ENCODE measurements at places on chromosomes 3 and 15.

DNA sequence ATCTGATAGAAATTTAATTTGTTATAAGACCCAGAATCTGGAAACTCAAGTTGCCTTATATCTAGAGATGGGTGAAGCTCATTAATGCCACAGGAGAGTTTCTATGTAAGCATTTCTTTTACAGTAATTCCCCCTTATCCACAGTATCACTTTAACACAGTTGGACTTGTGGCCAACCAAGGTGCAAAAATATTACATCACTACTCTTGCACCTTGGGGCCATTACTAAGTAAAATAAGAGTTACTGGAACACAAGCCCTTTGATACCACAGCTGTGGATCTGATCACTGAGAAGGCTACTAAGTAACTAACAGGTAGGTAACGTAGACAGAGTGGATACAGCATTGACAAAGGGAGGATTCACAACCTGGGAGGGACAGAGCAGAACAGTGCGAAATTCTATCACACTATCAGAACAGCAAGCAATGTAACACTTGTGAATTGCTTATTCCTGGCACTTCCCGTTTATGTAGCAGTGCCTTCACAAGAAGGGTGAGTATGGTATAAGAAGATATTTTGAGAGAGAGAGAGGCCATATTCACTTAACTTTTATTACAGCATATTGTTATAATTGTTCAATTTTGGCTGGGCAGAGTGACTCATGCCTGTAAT, 33.9 kb upstream of the TOPBP1 start:
- DNase-seq: no peak

- DNase-seq: no peak
These were observed 50.1 kb downstream of the UMPS start for GRCh38 chr3:124780356-124780755.

- DNase-seq: no peak
These were observed 4.5 kb upstream of the RPP25 start for GRCh38 chr15:74960995-74961588.

- DNase-seq: no peak
These were observed 20.1 kb downstream of the CADM2 start for GRCh38 chr3:84978843-84979242.

DNA sequence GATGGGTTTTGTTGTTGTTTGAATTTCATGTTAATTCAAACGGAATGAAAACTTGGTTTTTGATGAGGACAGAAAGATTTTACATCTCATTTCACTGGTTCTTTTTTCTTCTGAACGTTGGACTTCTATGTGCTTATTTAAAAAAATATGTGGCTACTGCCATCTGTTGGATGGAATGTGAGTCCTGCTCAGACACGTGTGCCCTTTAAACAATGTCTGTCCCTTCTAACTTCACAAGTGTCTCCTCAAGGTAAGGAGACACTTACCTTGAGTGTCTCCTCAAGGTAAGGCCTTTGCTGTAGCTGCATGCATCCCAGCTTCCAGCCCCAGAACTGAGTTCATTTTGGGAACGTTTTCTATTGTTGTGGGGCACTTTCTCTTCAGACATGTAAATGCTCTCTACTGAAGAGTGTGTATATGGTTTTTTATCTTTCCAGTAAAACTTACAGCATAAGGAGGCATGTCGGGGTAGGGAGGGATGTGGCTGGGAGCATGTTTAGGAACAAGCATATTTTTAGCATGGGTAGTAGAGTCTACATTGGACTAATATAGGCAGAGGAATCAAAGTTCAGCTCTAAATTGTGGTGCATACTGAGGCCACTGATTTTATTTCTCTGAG, 63.1 kb upstream of the UBE3A start:
- no peak for DNase-seq

- no peak for DNase-seq
These were observed at the start of gene SLC27A2 for GRCh38 chr15:50181969-50182218. Gene SLC27A2, plus strand, starts transcription at chr15:50182196. Its CDS starts 232 bp downstream, at chr15:50182428.

DNA sequence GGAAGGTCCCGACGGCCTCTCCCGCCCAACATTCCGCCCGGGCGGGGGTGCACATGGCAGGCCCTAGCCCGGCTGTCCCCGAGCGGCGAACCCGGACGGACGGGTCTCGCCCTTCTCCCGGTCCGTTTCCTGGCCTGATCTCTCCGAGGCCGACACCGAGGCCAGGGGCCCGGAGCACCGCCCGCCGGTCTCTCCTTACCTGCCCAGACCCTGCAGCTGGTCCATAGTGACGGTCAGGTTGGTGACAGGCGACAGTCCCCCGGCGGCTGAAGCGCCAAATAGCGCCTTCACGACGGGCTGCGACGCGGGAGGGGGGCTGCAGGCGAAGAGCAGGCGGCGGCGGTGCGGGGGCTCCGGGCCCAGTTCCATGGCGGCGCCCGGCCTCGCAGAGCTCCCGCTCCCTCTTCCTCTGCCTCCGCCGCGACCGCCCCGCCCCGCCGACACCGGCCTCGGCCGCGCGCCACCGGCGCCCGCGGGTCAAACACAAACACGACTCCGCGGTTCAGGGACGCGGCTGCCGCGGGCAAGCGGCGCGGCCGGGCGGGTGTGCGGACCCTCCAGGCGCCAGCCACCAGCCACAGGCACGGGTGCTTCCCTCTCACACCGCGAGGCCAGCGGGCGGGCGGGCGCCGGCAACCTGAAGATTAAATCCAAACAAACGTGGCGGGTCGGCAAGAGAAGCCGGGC, 495 bp downstream of the CDC25A start:
- no peak for DNase-seq

- no peak for DNase-seq
These were observed 61.9 kb downstream of the BTLA start for GRCh38 chr3:112437146-112438022.

GRCh38 chr3:25592510-25592968, 72.2 kb downstream of the TOP2B start:
- DNase-seq: no peak

GRCh38 chr3:46709721-46710120, 7.9 kb downstream of the PRSS50 start:
- no peak for DNase-seq

- DNase-seq: no peak
These were observed 254.2 kb downstream of the GAP43 start for GRCh38 chr3:115877615-115877899.

DNA sequence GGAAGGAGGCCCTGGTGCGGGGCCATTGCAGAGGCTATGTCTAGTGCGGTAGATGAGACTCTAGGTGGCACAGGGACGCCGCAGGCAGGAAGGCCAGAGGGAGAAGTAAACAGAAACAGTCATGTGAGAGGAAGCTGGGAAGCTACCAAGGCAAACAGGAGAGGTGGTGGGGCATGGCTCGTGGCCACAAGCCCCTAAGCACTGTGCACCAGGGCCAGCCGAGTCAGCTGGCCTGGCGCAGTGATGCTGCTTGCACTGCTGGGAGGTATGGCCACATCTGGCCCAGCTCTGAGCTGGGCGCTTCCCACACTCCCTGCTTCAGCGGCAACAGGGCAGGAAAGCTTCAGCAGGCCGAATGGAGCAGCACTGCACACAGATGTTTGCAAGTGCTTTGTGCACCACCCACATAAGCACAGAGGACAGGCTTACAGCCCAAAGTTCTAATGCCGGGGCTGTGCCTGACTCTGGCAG, 76.6 kb downstream of the SRGAP3 start:
- no peak for DNase-seq

GRCh38 chr3:10522646-10523303, 17.4 kb upstream of the ATP2B2 start:
- no peak for DNase-seq

Measured in GM06990 (cell line).